ENCODE measurements at places on chromosomes 5 and 9. TPM values are rescaled to one million over a fixed set of nuclear protein-coding genes. Genes with fewer than 3 reads are reported as not detected.

SPATA31A3 gene
- not detected for total RNA-seq

CCL28 gene
- total RNA-seq: 0.12 TPM

STKLD1 gene
- total RNA-seq: not detected

SPINK4 gene
- total RNA-seq: not detected

PCDHB8 gene
- not detected for total RNA-seq

CARTPT gene
- not detected for total RNA-seq

RXRA gene
- total RNA-seq: 40.5 TPM

TDRD7 gene
- total RNA-seq: 15.5 TPM

MAMDC2 gene
- total RNA-seq: not detected

AQP7 gene
- not detected for total RNA-seq

FAM53C gene
- 34.5 TPM for total RNA-seq

SPAAR gene
- 12.2 TPM for total RNA-seq

CCDC192 gene
- total RNA-seq: not detected

PCDHA1 gene
- 0.10 TPM for total RNA-seq

PDE6A gene
- total RNA-seq: not detected

CDH9 gene
- total RNA-seq: not detected

ZNF883 gene
- total RNA-seq: not detected

PCDHGC4 gene
- total RNA-seq: not detected

ATP10B gene
- not detected for total RNA-seq

PCDHA11 gene
- not detected for total RNA-seq

MED22 gene
- total RNA-seq: 34.7 TPM

DNA sequence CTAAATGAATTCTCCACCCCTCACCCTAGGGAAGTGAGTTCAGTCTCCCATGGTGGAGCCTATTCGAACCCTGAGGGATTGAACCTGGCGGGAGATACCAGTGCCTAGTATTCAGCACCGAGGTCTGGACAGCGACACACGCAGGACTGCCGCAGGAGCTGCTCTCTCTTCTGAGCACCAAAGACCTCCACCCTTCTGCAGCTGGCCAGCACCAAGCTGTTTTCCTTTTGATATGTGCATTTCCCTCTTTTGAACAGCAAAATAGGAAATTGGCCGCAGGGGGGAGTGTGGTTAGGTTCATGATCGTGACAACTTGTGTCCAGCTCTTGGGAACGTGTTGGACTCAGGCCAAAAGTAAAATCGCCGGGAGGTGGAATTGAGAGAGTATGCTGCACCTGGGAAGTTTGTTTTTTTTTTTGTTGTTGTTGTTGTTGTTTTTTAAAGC is 1.2 kb upstream of the PCSK1 start:
- peak; percentile 72 for DNase-seq

GRCh38 chr5:91132550-91132949 is 250.6 kb downstream of the ARRDC3 start:
- no peak for DNase-seq

DNA sequence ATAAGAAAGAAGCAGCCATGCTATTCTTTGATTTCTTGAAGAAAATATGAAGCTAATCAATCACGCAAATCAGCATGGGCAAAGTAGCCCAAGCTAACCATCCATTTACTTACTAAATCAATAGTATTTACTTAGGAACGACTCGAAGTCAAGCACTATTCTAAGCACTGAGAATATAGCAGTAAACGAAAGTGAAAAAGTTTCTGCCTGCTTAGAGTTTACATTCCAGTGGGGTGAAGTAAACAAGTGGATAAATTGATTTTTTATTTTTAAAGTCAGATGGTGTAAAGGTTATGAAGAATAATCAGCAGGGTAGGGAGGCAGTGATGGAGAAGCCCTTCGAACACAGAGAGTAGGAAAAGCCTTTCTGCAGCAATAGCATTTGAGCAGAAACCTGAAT is 5.5 kb downstream of the TSTD2 start:
- no peak for DNase-seq

GRCh38 chr5:1772634-1773033 is 27.0 kb downstream of the MRPL36 start:
- DNase-seq: no peak

- peak; percentile 80 for DNase-seq
Measured at GRCh38 chr9:69180670-69181069, 6.6 kb downstream of the TJP2 start.

- DNase-seq: no peak
Measured at GRCh38 chr5:116733991-116734975, 159.7 kb upstream of the SEMA6A start.

- DNase-seq: no peak
Measured at GRCh38 chr9:134650431-134651190, 9.0 kb downstream of the COL5A1 start.

GRCh38 chr5:10499776-10500175 is 58.1 kb downstream of the ROPN1L start:
- DNase-seq: peak; percentile 33

DNA sequence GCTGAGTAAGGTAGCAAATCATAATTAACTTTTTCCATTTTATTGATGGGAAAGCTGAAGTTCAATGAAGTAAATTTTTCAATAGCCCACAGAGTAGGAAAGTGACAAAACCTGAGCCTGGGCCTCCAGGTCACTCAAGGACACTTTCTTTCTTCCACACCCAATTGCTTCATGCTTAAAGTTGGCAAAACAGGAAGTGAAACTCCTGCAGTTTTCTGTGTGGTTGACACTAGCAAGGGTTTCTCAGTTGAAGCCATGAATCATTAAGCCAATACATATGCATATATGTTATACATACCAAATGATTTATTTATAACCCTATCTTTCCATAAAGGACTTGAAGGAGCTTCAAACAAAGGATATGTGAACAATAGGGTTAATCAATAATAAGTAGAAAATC is 13.9 kb downstream of the TLR4 start:
- DNase-seq: no peak

DNA sequence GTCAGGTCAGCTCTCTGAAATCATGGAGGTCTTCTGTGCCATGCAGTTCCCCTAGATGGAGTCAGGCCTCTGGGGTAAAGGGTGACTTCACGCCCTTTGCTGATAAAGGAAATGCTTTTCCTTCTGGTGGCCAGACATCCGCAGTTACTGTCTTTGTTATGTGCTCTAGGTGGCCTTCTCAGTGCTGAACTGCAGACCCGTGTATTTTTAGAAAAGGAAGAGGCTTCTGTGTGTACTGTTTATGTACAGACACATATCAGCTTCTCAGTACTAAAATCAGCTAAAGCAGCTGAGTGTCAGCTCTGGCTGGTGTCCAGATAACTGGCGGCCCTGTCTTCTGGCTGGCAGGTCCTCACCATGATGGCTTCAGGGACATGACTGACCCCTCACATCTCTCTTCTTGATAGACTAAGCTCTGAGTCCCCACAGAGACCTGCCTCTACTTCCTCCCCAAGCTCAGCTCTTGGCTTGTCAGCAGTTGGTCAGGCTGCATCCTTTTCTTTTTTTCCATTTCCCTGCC is 75.3 kb downstream of the ARHGAP26 start:
- no peak for DNase-seq

GRCh38 chr5:144122081-144122480 is 48.4 kb downstream of the YIPF5 start:
- DNase-seq: no peak

GRCh38 chr9:108083796-108084352 is 594.3 kb upstream of the KLF4 start:
- no peak for DNase-seq

DNA sequence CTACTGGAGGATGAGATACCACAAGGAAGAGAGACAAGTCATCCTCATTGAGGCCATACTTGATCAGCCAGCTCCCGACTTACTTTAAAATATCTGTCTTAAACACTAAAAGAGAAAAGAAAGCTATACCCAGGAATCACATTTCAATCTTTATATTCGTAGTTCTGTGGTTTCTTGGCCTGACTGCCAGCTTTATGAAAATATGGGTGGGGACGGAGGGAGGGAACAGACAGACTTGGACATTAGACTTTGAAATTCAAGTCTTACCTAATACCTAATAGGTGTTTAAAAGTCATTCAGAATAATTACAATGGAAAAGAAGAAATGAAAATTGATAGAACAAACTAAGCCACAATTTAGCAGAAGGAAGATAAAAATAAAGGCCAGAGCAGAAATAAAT is 604.8 kb upstream of the RORB start:
- DNase-seq: no peak

DNA sequence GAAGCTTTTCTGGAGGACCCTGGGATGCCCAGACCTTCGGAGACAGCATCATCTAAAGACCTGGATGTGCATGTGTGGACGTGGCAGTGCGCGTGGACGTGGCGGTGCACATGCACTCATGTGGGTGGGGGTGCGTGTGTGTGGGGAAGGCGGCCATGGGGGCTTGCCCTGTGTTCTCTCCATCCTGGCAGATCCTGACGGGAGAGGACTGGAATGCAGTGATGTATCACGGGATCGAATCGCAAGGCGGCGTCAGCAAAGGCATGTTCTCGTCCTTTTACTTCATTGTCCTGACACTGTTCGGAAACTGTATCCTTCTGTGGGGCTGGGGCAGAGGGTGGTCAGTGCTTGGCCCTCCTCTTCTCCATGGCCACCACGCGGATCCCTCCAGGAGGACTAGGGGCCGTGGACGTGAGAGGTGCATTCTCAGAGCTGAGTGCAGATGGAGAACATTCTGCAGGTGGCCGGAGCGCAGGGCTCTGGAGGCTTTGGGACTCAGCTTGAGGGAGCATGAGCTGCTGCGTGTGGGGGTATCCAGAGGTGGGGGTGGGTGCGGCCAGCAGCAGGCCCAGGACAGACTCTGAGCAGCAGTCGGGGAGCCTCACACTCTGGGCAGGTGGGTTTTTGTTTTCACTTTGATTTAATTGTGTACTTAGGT is 129.1 kb downstream of the CACNA1B start:
- no peak for DNase-seq

DNA sequence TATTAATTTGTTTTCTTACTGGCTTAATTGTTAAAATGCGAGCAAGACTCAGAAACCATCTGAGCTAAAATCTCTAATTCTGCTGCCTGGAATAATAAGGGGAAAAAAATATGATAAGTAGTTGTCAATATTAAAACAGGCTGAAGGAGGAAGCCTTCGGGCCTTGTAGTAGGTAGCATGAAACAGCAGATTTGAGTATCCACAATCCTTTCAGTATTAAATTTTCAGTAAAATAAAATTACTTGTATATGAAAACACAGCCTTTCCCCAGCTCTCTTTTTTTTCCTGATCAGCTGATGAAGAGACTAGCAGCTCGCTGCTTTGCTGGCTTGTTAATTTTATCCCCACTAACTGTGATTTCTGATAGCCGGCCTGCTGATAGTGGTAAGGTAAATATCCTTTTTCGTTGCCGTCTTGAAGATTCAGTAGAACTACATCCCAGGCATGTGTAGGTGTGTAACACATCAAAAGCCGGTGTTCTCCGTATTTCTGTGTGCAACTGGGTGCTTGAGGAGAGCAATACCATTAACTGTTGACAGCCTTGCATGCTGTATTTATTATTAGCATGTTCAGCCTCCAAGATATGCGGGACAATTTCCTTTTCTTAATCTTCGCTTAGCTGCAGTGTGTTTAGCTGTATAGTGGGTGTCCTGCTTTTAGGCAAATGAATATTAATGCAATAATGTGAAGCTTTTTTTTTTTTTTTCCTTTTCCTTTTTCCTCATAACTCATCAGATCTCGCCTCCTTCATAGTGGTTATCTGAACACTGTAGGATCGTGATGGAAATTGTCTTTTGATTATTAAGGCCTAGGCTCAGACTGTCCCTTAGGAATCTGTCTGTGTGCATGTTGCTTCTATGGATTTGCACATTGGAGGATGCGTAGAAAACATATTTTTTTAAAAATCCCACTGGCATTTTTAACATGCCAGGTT is 144.6 kb downstream of the SMARCA2 start:
- no peak for DNase-seq

GRCh38 chr9:6944093-6944551 is 186.3 kb downstream of the KDM4C start:
- DNase-seq: no peak

GRCh38 chr9:81472701-81473100 is 216.6 kb downstream of the TLE1 start:
- DNase-seq: no peak

Measured in MG63 (cell line).